ENCODE measurements at places on chromosomes 3 and 15. TPM values are rescaled to one million over a fixed set of nuclear protein-coding genes. Genes with fewer than 3 reads are reported as not detected.

SI gene
- polyA plus RNA-seq, result 0.01 TPM

DNA sequence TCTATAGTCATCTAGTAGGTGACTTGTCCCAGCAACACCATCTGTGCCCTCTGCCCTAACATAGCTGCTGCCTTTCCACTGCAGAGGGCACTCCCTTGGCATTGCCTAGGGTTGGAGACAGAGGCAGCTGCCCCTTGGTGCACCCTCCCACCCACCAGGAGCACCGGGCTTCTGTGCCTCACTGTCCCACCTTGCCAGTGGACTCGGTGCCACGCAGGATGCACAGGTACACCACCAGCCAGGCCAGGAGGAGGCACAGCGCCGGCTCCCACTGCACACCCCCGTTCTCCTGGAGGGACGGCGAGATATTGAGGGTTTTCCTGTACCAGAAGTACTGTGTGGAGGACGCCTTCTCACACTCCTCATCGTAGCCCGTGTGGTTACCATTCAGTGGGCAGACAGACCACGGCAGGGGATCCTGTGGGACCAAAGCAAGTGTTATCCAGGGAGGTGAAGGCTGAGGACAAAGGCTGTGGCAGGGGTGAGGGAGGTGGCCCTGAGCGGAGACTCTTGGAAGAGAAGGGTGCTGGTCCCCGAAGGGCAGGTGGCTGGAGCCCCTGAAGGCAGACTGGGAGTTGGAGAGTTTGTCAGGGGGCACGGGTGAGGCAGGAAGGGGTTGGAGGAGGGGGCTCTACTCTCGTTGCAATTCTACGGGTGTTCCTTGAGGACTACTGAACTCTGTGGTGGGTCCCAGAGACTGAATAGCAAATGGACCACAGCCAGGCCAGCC lies 20.6 kb downstream of the SLC6A20 start:
- no peak for DNase-seq

DNA sequence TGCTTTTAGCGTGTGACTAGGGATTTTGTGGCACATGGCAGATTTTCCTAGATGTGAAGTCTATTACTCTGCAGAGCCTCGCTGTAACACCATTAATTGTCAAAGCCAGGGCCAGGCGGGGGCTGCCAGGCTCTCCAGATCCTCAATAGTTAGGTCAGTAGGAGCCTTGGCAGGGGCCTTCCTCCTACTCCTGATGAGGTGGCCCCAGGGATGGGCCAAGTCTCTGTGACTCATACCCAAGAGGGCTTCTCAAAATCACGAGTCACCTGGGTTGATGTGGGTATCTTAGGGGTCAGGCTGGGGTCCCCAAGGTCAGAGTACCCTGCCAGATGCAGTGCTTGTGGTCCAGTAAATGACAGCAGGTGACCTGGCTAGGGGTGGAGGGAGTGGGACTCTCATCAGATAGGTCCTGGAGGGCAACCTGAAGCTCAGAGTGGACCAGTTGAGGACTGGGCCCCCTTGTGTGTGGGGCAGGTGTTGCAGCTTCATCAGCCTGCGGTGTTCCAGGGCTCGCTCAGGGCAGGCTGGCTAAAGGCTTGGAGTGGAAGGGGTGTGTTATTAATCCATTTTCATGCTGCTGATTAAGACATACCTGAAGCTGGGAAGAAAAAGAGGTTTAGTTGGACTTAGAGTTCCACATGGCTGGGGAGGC lies 88.5 kb upstream of the MYZAP start:
- no peak for DNase-seq

GRCh38 chr3:195096053-195096452 lies 174.9 kb downstream of the XXYLT1 start:
- no peak for DNase-seq

C3orf49 gene
- polyA plus RNA-seq, result not detected

DNA sequence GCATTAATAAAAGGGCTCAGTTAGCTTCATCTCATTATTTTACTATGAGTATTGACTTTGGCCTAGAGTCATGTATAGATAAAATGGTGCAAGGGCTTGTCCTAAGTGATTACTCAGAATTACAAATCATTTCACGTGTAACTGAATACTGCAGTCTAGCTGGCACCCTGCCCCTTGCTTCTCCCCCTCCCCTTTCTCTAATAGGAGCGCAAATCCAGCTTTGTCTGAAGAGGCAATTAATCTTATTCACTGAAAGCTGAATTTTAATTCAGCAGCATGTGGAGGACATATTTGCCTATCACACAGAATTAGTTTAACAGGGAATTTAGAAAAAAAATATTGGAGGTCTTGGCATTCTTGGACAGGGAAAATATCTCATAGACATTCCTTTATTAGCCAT lies 412.1 kb upstream of the DPH6 start:
- no peak for DNase-seq

FBXW12 gene
- polyA plus RNA-seq, result 0.33 TPM

GRCh38 chr3:23481616-23482278 lies 278.6 kb downstream of the UBE2E2 start:
- no peak for DNase-seq

CYP11A1 gene
- polyA plus RNA-seq, result 1,902 TPM

DNA sequence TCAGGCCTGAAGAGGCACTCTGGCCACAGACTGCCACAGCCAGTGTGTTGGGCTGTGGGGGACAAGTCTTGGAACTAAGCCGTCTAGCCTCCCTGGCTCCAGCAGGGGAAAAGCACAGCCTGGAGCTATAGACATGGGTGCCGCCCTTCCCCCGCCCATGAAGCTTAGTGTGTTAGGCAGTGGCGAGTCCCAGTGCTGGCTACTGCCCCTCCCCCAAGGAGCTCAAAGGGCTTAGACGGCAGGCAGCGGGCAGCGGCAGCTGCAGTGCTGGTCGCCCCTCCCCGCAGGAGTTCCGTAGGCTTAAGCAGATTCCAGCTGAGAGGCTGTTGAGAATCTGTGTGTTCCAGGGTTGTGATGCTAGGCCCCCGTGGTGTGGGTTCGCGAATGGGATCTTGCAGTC lies 135.8 kb upstream of the RORA start:
- DNase-seq, result no peak

- DNase-seq, result no peak
Observed at GRCh38 chr15:61421938-61422337, 192.8 kb upstream of the RORA start.

DNA sequence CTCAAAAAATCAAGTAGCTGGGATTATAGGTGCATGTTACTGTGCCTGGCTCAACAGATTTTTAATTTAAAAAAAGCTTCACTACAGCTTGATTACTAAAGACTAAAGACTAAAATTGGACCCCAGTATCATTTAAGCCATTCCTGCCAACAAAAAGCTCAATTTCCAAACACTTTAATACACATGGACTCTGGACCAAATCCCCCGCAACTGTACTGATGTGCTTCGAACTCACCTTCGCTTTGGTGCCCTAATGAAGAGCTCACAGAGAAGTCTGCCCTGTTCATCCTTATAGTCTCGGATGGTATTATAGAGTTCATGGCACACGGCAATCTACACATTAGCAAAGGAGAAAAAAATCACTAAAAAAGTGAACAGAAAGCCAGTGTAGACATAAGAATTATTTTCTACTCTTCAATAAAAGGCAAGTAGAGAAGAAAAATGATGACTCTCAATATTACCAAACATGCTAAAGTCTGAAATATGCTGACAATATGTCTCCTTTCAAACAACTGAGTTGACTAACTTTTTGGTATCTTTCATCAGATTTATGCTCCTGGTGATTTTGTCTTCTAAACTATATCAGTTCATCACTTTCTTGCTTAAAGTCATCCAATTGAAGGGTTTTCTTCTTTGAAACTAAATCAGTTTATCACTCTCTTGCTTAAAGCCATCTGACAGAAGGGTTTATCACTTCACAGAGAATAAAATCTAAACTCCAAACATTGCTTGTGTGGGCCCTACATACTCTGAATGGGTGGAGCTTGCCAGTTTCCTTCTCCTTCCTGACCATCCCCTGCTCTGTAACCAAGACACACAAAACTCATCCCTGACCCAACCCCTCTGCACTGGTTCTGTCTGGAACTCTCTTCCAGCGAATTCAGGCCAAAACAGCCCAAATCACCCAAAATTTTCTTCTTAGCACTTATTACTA lies 7.2 kb downstream of the PBRM1 start:
- no peak for DNase-seq
